NCI-H2171 treated with DMSO at 0.1 percent for 48 hours (cell line): ENCODE measurements at places on chromosomes 1 and 21.
A peak's percentile ranks its signal among the peaks of the same experiment; 100 is the strongest.

- no peak for DNase-seq
Measured at GRCh38 chr1:21278208-21278859, 11.9 kb downstream of the ECE1 start.

GRCh38 chr1:92168657-92169056, 49.1 kb upstream of the C1orf146 start:
- DNase-seq = no peak

- peak; percentile 58 for DNase-seq
Measured at GRCh38 chr1:220281159-220281574, 8.9 kb upstream of the RAB3GAP2 start.

- DNase-seq = no peak
Measured at GRCh38 chr21:32136546-32136945, 142.3 kb downstream of the MIS18A start.

DNA sequence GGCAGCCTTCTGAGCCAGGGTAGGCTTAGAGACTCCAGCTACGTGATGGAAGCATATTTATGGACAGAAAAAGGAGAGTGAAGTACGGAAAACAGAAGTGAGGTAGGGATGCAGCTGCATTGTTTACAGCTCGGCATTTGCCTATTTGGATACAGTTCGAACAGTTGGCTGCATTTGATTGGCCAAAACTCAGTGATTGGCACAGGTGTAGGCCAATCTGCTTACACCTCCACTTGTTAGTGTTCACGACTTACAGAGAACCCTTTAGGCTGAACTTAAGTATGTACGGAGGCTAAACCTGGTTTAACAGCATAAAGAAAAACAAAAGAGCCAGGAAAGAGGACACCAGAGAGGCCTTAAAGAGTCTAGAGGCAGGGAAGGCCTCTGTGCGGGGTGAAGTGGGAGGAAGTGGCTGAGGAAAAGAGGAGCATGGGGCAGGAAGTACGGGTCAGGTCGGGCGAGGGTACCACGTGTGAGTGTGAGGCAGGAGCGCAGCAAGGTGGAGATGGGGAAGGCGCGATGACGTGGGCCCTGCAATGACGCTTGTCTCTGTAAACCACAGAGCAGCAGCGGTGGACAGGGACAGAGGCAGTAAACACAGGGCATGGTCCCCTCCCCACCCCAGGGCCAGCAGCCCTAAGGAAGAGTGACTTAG, 32.0 kb downstream of the RSPH1 start:
- DNase-seq = no peak

DNA sequence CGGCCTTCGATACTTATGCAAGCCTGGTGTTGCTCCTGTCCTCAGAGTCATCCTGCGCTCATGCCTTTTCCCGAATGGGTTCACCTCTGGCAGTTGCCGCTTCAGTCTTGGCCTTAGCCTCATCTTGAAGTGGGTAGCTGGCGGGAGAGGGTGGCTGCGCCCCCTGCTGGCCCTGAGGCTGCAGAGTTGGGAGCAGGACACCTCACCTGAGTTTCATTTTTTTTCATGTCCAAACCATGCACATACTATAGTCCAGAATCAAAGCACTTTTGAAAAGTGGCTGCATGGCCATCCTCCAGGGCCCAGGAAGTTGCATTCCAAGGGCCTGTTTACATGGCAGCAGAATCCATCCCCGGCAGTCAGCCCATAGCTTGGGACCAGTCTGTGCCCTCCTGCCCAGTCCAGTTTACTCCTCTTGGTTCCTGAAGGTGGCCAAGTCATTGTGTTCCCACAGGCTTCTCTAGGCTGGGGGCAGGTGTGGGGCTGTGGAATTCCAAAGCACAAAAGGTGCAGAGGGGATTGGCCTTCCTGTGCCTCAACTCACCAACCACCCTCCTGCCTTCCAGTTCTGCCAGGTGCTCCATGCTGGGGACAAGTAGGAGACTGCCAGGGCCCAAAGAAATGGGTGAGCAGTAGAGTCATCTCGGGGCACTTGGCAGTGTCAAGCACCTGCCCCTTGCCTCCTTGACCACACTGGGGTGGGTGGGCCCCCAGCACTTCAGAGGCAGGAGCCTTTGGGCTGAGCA, 44.0 kb downstream of the YARS1 start:
- DNase-seq = peak; percentile 72

DNA sequence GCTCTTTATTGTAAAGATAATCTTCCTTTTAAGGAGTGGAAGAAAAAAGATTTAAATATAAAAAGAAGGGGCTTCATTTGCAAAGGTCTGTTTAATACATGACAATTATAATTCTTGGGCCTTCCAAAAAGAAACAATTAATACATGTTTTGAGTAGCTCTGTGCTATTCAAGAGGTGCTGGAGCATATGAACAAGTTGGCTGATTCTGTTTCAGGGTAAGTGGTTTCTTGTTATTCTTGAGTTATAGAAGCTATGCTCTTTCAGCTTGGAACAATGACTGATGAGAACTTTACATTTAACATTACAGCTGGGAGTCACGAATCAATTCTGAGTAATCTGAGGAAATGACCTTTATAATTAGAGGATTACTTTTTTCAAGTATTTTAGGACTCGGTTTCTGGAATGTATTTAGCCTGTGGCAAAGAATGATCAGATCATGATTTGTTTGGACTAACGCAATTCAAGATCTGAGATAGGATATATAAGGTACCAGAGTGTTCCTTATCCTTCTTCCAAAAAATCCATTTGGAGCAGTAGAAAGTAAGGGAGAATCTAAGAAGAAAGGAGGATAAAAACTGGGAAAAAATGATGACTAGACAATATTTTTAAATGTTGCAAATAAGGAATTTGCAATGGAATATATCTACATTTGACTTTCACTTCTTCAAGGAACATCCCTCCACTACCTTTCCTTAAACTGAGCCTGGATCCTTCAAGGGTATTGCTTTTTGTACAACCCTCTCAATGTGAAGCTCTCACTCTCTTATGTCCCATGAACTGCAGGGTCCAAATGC, 77.1 kb upstream of the KCTD3 start:
- DNase-seq = no peak

GRCh38 chr1:71068325-71069240, 12.3 kb downstream of the ZRANB2 start:
- no peak for DNase-seq

DNA sequence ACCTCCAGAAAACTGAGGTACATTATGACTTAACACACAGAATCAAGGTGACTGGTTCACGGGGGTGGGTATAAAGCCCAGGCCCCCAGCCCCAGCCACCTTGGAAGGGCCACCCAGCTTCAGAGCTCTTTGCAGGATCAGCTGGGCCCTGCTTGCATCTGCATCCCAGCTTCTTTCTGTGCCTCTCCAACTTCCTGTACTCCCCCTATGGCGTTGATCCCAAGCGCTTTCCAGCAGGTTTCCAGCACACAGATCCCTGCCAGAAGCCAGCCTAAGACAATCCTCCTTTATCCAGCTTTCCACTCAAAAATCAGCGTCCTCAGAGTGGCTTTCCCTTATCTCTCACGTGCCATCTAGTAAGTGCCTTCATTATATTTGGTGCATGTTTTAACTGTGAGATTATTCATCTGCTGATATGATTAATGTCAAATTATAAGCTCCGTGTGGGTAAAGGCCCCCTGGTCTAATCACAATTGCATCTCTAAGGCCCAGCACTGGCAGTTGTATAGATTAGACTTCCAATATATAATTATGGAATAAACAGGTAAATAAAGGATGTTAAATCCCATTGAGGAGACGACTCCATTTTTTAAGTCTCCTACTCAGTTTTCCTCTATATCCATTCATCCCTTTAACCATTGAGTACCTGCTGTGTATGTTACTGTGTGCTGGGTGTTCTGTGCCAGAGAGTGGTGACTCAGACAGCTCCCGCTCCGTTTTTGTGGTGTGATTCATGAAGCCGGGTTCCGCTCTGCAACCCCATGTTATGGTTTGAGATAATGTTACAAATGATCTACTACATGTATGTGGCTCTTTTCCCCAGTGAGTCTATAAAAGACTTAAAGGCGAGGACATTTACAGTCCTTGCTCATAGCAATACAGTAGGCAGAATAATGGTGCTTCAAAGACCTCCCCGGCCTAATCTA, 387.6 kb downstream of the PCP4 start:
- no peak for DNase-seq

- no peak for DNase-seq
Measured at GRCh38 chr1:208852911-208853310, 608.7 kb upstream of the PLXNA2 start.

DNA sequence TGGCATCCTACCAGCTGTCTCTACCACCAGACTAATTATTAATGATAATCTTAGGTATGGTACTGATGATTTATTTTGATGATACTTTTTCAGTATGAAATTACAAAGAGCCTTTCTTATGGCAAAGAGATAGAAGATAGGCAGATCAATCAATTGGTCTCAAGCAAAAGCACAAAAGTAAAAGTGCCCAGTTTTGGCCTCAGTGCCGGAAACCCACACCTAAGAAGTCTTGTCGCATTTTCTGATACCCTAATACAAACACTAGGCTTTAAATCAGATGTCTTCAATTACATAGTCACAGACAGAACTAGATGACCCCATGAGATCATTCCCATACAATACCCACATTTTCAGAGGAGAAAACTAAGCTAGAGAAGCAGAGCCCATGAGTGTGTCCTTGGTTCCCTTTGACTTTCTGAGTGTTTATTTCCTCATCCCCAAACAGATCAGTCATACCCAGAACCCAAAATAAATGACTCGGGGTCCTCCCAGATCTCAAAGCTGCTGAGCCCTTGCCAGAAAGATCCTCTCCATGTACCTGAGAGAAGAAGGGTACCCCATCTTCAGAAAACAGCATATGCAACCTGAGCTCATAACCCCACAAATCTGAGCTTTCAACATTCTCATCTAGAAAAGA, 7.7 kb downstream of the ITPKB start:
- no peak for DNase-seq

DNA sequence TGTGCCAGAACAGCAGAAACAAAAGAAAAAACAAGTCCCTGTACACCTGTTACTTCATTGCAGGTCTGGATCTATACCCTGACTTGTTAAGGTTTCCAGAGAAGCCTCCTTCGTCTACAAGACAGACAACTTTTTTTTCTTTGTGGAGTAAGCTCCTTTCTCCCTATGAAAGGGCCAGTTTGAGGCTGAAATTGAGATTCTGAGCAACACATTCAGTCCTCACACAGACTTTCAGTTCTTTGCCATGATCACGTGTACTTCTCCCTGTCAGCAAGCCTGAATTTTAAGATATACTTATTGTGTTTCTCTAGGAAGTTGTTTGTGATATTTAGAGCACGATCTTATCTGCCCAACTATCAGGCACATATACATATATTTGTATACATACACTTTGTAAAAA, 374.0 kb downstream of the NTNG1 start:
- no peak for DNase-seq

DNA sequence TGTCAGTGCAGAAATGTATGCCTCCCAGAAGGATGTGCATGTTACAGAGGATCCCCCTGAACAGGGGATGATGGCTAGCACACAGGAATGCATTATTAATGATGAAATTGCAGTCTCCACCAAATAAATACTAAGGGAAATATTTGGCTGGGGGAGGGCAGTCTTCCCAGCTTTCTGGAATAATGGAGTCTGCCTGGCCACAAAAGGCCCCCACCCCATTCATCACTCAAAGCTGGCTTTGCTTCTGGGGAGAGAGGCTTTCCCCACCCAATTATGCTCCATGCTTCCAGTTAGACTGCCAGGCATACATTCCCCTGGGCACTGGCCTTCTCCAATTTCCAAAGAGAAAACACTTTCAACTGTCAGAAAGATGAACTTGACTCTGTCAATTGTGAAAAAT, 302.7 kb downstream of the SIPA1L2 start:
- peak; percentile 69 for DNase-seq

DNA sequence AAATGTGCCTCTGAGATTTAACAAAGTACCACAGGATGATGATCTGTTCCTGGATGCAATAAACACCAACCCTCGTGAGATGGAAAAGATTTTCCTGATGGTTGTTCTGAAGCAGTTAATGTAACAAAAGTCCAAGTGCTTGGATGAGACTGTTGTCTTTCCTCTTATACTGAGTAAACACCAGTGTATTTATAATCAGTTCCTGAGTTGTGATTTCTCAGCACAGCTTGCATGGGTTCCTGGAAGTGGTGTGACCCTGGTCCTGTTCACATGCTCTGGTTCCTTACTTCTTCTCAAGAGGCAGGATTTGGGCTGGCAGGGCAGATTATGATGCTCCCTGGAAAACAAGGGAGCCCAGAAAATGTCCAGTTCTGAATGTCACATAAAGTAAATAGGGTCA, 208.2 kb upstream of the USP24 start:
- DNase-seq = no peak

GRCh38 chr1:39183503-39184353, 20.8 kb upstream of the MACF1 start:
- DNase-seq = no peak

DNA sequence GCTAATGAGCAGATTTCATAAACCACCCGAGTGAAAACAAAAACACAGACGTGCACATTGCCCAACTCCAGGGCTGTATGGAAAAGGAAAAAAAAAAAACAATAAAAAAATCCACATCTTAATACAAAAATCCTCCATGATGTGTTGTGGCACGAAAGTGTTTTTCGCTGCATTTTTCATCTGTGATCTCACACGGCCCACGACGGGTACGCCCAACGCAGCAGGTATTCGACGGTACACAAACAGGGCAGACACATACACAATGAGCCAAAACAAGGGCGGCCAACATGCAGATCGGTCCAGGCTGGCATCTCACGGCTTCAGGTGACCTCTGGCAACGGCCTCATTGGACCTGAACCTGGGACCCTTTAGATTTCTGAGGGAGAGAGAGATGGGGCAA, 31.1 kb downstream of the CASZ1 start:
- no peak for DNase-seq

- no peak for DNase-seq
Measured at GRCh38 chr1:219697682-219698081, 84.8 kb upstream of the ZC3H11B start.

- no peak for DNase-seq
Measured at GRCh38 chr1:204826970-204827369, 43.7 kb upstream of the NFASC start.

GRCh38 chr21:45538381-45539045, 3.7 kb downstream of the SLC19A1 start:
- no peak for DNase-seq

DNA sequence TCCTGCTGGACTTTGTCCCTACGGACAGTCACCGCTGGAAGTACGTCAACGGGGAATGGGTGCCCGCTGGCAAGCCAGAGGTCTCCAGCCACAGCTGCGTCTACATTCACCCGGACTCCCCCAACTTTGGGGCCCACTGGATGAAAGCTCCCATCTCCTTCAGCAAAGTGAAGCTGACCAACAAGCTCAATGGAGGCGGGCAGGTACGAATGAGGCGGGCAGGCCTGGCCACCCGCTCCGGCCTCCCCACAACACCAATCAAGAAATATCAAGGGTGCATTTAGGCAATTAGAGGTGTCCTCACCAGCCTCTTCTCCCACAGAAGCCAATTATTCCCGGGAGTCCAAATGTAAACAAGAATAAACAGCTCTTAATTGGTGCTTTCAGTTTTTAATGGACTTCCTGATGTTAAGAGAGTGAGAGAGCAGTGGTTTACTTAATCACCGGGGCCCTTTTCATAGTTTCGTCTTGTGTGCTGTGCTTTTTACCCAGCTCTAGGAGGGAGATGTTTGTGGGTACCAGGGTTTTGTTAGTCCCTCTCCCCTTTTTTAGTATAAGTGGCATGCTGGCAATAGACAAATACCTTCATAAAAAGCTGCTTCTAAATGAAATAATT, 10.7 kb downstream of the TBX19 start:
- no peak for DNase-seq
